ENCODE measurements at places on chromosomes 16 and 17.

DNA sequence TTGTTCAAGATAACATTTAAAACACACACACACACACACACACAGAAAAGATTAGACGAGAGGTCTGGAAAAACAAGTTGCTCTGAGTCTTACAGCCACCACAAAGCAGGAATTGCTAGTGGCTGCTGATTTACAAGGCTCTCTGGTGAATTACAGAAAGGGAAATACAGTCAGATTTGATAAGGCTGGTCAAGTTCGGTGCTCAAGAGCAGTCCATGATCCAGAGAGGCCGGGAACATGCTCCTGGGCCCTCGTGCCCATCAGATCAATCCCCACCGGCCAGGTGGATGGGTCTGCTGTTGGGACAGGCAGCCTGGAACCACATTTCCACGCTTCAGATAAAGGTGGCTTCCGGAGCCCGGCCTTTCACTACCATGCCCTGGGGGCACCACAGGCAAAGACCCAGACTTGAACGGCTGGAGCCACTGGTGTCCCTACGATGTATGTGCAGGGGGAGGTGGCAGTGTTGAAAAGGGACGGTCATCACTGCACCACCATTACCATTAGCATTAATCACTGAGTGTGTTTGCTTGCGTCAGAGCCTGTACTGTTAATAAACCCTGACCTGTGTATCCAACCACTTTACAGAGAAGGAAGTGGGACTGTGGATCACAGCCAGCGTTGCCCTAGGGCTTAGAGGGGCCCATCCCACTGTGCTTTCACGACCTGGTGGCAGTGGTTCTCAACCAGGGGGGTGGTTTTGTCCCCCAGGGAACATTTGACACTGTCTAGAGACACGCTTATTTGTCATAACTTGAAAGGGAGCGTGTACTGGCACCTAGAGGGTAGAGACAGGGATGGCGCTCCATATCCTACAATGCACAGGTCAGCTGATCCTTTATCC is 95.1 kb downstream of the XYLT1 start:
- no peak for DNase-seq
- no peak overlapping the region for H3K4me3 ChIP-seq
- peaks cover 38% of the 10 kb centered on the region for H3K4me1 ChIP-seq
- H3K27me3 ChIP-seq = no peaks in the 10 kb centered on the region
- H3K27ac ChIP-seq = no peak overlapping the region

GRCh38 chr17:38654411-38655398 is 20.1 kb downstream of the EPOP start:
- peaks cover 2% of the 10 kb centered on the region for H3K36me3 ChIP-seq
- H3K4me3 ChIP-seq = no peak overlapping the region
- H3K4me1 ChIP-seq = peaks cover 11% of the 10 kb centered on the region
- peaks cover 40% of the 10 kb centered on the region for H3K27me3 ChIP-seq
- H3K27ac ChIP-seq = no peak overlapping the region

DNA sequence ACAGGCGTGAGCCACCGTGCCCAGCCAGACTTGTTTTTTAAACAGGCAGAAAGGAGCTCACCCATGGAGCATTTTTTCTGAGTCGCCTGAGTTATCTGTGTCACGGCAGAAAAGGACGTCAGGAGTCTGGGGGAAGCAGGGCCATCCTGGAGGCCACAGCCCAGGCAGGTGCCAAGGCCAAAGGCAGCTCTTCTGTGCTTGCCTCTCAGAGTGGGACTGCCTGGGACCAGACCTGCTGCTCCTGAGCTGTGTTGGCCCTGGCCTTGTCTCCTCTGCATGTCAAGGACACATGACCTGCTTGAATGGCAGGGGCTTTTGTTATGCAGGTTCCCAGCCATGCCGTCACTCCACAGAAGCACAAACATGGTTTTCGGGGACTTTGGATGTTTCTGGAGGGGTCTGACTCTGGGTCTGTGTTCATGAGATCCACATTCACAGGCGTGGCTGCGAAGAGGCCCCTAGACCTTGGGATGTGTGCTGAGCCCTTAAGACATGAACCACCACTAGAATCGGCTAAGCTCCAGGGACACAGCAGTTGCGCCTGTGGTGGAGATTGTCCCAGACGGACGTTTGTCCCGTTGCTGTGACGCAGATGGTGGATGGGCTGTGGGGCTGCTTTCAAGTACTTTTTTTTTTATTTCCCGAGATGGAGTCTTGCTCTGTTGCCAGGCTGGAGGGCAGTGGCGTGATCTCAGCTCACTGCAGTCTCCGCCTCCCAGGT is 33.8 kb downstream of the FOXK2 start:
- peaks cover 42% of the 10 kb centered on the region for H3K4me1 ChIP-seq
- no peaks in the 10 kb centered on the region for H3K36me3 ChIP-seq
- H3K27me3 ChIP-seq = no peaks in the 10 kb centered on the region
- no peak overlapping the region for H3K4me3 ChIP-seq

DNA sequence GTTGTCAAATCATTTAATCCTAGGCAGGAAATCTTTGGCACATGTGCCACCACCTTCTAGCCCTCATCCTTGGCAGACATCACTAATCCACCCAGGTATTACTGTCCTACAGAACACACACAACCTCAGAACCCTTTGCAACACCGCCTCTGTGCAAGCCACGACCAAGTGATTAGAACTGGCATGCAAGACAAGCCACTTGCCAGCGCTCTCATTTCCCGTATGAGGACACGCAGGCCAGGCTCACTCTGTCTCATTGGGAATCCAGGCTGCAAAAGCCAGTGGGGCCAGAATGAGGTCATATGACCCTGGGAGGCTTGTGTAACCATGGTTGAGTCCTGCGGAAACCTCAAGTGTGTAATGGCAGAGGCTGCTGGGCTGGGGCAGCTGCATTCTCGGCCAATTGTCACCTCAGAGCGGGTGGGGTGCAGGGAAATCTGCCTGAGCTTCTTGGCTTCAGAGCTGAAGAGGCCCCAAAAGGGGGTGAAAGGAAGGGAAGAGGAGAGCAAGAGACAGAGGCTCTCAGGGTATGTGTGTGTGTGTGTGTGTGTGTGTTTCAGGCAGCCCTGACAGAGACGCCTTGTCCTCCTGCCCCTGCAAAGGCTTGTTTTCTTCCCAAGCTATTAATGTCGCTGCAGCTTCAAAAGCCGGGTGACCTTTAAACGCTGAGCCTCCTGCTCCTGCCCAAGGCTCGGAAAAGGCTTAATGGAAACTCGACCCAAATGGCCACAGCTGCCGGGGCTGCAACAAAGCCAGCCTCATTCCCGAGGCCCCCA is 43.2 kb upstream of the MRPS23 start:
- no peaks in the 10 kb centered on the region for H3K27me3 ChIP-seq
- peaks cover 59% of the 10 kb centered on the region for H3K4me1 ChIP-seq
- no peak for DNase-seq
- H3K4me3 ChIP-seq = peak overlapping the region; percentile 42
- peak overlapping the region; percentile 98 for H3K27ac ChIP-seq
- H3K36me3 ChIP-seq = no peaks in the 10 kb centered on the region

DNA sequence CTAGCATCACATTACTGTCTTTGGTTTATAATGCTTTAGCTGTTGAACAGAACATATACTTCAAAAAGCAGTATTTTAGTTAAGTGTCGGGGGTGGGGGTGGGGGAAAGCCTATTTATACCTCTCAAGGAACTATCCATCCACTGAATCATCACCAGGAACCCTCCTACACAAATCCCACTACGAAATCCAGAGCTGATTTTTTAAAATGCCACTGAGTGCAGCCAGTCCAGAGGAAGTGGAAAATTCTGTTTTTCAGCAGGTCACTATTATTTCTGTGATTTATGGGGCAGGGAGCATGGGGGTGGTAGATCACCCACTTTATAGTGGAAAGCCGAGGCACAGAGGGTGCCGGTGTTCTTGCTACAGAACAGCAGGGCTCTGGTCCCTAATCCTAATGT is 284.1 kb downstream of the SOX9 start:
- H3K4me1 ChIP-seq = peaks cover 44% of the 10 kb centered on the region
- H3K27me3 ChIP-seq = no peaks in the 10 kb centered on the region
- peak overlapping the region; percentile 29 for H3K27ac ChIP-seq
- peaks cover 7% of the 10 kb centered on the region for H3K36me3 ChIP-seq
- no peak for DNase-seq

DNA sequence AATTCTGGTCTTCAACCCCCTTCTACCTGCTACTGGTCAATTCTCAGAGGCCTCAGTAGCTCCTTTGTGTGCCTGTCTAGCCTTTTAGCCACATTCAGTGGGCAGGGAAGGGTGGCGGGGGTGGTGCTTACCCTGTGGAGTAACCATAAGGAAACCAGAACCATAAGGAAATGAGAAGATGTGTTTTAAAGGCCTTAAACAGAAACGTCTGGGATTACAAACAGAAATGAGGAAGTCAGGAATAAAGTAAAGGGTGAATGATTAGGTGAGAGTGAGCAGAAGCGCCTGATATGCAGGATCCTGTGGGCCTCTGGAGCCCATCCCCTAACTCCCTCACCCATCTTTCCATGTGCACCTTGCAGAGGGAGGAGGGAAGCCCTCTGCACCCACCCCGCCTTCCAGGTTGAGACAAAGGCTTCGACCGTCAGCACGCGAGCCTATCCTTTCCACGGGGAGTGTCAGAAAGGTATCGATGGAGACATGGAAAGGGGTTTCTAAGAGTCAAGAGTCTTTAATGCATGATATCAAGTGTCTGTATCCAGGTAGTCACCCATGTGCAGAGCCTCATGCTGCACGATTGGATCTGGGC is 20.4 kb downstream of the KIAA0513 start:
- H3K4me3 ChIP-seq = no peak overlapping the region
- H3K27ac ChIP-seq = no peak overlapping the region
- peaks cover 4% of the 10 kb centered on the region for H3K36me3 ChIP-seq
- H3K4me1 ChIP-seq = peaks cover 6% of the 10 kb centered on the region
- no peak for DNase-seq

GRCh38 chr17:12035673-12036072 is 15.0 kb downstream of the MAP2K4 start:
- peaks cover 20% of the 10 kb centered on the region for H3K4me1 ChIP-seq
- H3K4me3 ChIP-seq = no peak overlapping the region
- H3K27ac ChIP-seq = no peak overlapping the region
- H3K27me3 ChIP-seq = no peaks in the 10 kb centered on the region
- H3K36me3 ChIP-seq = no peaks in the 10 kb centered on the region
- no peak for DNase-seq

- no peaks in the 10 kb centered on the region for H3K36me3 ChIP-seq
- H3K27ac ChIP-seq = no peak within 1 kb of the TSS
- peaks cover 18% of the 10 kb centered on the region for H3K27me3 ChIP-seq
- peak; percentile 89 for DNase-seq
- peaks cover 3% of the 10 kb centered on the region for H3K4me1 ChIP-seq
These were observed at the start of gene ALOX15B for GRCh38 chr17:8038954-8039610. TSS of gene ALOX15B (plus strand) at chr17:8039059. CDS start at chr17:8039156, 97 bp downstream.

GRCh38 chr17:45873728-45874127 is 20.6 kb upstream of the MAPT start:
- H3K4me1 ChIP-seq = peaks cover 10% of the 10 kb centered on the region
- no peak overlapping the region for H3K27ac ChIP-seq
- H3K36me3 ChIP-seq = no peaks in the 10 kb centered on the region

DNA sequence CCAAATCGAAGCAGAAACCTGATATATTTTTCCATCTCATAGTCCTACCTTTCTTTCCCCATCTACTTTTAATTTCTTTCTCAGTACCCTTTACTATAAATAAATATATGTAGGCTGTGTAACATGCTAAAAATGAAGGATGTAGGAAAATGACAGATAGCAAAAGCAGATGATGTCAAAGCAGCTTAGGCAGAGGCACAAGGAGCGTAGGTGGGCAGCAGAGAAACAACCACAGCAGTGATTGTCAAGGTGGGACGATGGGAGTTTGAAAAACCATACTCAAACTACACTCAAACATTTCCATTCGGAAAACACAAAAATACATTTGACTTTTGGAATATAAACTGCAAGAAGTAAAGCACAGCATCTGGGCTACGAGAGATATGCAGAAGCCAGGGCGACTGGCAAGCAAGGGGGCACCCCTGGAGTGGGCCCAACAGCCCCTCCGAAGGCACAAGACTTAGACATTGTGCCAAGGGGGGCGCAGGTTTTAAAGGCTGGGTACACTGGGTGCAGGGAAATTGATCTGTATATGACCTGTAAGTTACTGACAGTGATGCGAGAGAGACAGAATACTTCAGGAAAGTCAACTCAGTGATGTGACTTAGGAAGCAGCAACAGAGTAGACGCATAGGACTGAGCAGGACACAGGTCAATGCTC is 31.1 kb downstream of the SNN start:
- H3K36me3 ChIP-seq = peaks cover 39% of the 10 kb centered on the region
- no peak overlapping the region for H3K27ac ChIP-seq
- peaks cover 10% of the 10 kb centered on the region for H3K4me1 ChIP-seq
- H3K4me3 ChIP-seq = no peak overlapping the region
